ENCODE measurements at places on chromosomes 2 and 18.

GRCh38 chr2:19264852-19265251, 93.6 kb downstream of the OSR1 start:
- DNase-seq, result no peak

DNA sequence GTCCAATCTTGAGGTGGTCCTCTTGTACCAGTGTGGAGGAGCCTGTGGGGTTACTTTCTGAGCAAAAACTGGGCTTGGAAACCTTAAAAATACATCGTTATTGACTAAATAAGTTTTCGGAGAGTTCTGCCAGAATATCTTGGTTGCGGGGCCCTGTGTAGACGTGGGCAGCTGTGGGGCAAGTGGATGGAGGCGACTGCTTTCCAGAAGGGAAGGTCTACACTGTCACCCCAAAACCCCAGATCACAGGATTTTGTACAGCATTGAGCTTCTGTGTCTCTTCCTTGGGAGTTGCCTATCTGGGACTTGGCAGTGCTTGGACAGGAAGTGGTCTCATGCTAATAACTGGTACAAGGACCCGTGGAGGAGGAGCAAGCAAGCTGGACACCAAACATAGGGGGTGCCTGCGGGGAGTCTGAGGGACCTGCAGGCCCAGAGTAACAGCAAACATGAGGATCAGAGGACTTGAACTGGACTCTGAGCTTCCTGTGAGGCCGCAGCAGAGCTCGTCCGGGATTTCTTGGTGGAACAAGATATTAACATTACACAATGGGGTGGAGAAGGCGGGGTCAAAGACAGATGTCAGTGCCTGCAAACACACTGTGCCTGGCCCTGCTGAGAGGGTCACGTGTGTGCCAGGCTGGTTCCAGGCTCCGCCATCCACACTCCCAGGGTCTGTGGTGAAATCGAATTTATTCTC, 48.0 kb upstream of the CTLA4 start:
- DNase-seq, result no peak

GRCh38 chr2:132468821-132469675, 52.4 kb downstream of the GPR39 start:
- no peak for DNase-seq

DNA sequence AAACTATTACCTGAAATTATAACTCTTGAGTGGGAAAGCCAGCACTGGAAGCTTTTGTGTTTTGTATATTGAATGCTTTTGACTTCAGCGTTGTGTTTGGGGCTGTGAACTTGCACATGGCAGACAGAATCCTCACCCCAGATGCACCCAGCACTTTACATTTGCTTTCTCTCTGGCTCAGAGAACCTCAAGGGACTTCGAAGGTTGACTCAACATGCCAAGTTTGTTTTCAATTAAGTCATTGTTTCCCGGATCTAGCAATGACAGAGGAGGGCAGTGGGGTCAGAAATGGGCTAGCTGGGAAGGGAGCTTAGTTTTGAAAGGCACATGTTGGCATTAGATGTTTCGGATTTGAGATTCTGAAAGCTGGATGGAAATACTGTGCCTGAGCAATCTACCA, 22.4 kb downstream of the TET3 start:
- peak; percentile 21 for DNase-seq

GRCh38 chr2:7182525-7182924, 265.3 kb downstream of the RNF144A start:
- DNase-seq, result no peak

GRCh38 chr18:26453386-26453901, 94.9 kb downstream of the KCTD1 start:
- DNase-seq, result no peak

- DNase-seq, result no peak
Observed at GRCh38 chr2:63300835-63301234, 250.2 kb downstream of the OTX1 start.

DNA sequence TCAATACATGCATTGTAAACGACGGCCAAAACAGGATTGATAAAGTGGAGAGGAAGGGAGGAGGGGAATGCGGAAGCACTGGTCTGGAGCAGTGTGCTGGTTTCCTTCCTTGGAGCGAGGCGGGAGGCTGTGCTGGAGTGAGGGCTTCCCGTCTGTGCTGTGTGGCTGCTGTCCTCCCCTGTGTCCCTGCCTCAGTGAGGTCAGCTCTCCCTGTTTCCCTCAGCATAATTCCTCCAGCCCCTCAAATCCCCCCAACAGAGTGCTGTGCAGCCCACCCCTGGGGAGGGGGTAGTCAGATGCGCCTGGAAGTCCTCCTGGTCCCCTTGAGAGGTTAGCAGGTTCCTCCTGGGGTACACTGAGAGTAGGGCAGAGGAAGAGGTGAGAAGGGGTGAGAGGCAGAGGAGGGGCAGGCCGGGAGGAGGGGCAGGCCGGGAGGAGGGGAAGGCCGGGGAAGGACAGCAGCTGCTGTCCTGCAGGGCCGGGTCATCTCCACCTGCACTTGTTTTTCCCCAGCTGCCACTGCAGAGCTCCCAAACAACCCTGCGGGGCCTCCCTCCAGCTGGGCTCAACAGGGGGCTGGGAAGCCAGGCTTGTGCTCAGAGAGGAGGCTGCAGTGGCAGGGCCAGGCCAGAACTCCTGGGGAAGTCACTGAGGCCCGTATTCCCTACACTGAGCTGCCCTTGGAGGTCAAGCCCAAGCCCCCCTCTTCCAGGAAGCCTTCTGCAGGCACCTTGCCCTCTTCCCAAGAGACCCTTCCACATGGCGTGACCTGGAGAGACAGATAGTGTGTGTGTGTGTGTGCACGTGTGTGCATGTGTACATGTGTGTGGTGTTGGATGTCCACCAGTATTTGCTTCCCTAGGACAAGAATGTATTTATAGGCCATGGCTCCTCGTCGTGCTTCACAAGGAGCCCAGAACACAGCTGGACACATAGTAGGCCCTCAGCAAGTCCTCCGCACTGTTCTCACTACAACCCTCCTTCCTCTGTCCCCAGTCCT, 13.2 kb upstream of the ATP6V1B1 start:
- peak; percentile 56 for DNase-seq

DNA sequence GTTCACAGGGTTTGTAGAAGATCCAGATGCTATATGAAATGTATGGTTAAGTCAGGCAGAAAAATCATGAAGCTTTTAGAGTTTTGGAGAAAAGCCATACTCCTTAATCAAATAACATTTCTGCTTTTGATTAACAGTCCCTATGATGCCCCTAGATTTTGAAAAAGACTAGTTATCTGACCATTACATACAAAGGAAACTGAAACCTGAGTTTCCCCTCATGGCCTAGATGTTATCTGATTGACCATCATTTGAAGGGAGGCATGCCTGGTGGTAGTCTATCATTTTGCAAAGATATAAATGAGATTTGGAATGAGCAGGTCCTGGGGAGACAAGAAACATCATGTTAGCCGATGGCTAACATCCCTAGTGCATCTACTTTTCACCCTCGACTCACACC, 704.3 kb upstream of the FSHR start:
- DNase-seq, result no peak

- no peak for DNase-seq
Observed at GRCh38 chr2:2764001-2764355, 432.9 kb upstream of the MYT1L start.

DNA sequence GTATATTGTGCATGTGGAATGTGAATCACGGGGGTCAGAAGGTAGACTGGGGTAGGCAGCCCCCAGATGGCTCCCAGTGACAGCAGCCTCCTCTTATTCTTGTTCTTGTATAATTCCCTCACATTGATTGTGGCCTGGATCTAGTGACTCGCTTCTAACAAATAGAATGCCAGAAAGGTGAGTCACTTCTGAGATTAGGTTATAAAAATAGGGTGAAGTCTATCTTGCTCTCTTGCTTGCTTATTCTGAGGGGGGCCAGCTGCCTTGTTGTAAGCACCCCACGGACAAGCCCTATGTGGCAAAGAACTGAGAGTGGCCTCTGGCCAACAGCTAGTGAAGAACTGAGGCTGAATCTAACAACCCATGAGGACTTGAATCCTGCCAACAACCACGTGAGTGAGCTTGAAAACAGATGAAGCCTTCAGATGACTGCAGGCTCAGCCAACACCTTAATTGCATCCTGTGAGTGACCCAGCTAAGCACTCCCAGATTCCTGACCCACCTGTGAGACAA, 15.6 kb upstream of the RMND5A start:
- DNase-seq, result no peak

DNA sequence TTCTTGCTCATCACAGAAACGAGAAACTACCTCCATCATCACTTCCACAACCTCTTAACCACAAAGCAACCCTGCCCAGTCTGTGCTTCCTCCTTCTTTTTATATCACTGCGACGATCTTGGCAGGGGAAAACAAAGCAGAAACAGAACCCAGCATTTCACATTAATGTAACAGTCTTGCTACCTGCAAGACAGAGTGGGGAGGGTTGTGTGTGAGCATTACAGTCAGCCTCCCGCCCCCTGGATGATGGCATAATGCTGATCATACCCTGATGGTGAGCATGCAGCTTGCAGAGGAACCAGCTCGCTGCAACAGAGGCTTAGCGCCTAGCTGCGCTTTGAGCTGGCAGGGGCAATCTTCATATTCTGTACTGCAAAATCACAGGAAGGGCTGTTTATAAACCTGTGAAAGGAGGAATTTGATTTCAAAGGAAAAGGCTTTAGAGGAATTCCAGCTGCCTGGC, 376.1 kb downstream of the IRS1 start:
- no peak for DNase-seq

- no peak for DNase-seq
Observed at GRCh38 chr2:33531549-33532059, 55.2 kb downstream of the RASGRP3 start.

GRCh38 chr2:96118698-96119388, 2.5 kb upstream of the ADRA2B start:
- DNase-seq, result no peak

DNA sequence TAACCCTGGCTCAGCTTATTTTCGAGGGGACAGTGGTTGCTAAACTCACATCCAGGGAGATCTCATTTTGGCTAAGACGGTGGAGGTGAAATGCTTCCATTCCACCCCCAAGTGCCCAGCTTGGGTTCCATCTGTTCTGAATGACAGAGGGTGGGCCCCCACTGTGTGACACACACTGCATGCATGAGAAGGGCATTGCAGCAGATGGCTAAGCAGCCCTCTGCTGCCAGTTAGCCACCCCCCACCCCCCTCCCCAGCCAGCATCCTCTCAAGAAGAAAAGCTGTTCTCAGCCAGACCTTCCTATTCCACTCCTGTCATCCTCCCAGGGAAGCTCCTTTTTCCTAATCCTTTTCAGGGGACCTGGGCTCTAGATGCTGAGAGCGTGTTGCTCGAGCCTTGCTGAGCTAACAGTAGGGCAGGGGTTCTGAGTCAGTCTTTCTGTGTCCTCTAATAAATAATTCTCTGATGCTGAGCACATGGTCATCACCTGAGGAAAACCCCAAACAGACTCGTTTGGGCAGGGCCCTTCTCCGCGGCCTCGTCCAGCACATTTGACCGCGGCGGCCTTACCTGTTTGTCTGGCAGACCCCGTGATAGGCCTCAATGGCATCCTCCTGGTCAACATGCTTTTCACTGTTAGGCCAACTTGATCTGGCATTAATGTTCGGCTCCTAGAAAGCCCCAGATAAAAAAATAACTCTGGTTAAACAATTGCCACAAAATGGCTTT, 49.5 kb upstream of the ACAA2 start:
- no peak for DNase-seq

DNA sequence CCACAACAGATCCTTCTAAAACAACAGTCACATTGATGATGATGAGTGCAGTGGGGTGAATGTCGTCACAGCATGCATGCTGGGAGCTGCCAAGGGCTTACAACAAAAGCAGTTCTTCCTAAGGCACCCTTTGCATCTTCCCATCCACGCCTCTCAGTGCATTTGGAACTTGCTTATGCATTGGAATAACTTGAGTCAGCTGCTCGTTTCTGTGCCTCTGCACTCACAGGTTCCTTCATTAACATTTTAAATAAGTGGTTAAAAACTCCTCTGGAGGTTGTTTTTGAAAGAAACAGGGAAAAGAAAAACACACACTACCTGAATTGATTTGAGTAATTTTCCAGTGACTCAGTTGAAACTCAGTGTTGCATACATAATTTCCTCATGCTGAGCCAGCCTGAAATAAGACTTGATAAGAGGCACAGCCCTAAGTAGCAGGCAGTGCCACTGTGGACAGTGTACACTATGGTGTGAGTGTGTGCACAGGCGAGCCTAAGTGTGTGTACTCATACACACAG, 46.8 kb upstream of the TRIM43B start:
- no peak for DNase-seq

GRCh38 chr2:176172895-176173566, 15.4 kb upstream of the HOXD1 start:
- no peak for DNase-seq

DNA sequence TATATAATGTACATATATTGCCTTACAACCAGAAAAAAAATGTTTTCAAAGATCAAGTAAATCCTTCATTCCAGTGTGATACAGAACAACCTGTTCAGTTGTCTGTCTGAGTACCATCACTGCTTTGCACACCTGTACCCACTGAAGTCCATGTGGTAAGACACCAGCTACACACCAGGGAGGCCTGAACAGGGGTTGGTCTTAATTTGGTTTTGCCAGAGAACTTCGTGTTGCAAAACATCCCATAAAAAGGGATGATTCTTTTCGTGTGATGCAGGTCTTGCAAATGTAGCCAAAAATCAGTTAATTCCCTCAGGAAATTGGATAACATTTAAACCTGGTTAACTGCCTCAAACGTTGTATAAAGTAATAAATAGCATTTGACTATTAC, 73.7 kb upstream of the SLC1A4 start:
- no peak for DNase-seq

DNA sequence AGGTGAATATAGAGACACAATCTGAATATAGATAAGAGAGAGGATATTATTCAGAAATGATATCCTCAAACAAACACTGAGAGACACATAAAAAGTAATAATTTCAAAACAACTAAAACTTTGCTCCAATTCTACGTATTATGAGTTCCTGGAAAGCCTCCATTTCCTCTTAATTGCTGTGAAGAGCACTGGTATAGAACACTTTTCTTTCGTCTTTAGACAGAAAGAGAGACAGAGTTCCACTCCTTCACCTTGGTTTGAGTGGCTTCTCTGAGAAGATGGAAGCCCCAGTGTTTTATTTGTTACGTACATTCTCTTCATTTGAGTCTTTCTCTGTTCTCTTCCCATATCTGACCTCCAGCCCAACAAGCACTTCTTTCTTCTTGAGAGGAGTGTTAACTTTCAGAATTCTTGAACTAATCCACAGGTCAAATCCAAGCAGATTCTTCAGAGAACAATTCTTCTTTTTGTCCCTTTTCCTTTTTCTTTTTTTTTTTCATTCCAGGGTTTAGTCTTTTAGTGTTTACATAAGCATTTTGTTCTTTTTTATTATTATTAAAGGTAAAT, 6.4 kb upstream of the PIK3C3 start:
- no peak for DNase-seq

DNA sequence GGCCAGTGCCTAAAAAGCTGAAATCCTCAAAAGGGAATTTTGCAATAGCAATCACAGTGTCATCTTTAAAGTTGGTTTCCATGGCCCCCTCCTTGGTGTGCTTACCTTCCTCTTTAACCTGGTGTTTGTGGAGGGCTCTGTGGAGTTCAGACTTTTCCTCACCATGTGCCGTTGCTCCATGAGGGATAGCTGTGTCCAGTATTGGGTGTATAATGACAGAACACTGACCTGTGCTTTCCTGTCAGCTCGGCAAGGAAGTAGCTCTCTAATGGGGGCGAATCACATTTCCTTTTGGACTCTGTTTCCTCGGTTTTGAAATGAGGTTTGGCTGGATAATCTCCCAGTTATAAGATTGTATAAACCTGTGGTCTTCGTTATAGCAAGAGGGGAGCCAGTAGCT, 166.0 kb upstream of the DAPL1 start:
- no peak for DNase-seq

GRCh38 chr2:73933194-73933593, 6.5 kb downstream of the DGUOK start:
- no peak for DNase-seq

GRCh38 chr18:25019086-25019860, 332.7 kb downstream of the ZNF521 start:
- no peak for DNase-seq

GRCh38 chr2:57867730-57868129, 178.9 kb upstream of the VRK2 start:
- DNase-seq, result no peak
